ENCODE measurements at places on chromosomes 4 and X. TPM values are rescaled to one million over a fixed set of nuclear protein-coding genes. Genes with fewer than 3 reads are reported as not detected.

DNA sequence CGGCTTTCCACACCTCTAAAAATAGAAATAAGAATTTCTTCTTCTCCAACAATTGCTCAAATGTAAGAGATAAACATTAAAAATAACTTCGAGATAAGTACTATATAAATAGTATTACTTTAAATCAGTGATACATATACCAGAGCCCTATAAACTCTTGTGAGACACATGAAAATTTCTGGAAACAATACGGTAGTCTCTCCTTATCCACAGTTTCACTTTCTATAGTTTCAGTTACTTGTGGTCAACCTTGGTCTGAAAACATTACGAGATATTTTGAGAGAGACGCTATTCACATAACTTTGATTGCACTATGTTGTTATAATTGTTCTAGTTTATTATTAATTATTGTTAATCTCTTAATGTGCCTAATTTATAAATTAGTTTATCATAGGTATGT, 101.5 kb upstream of the CXXC4 start:
- DNase-seq: no peak

- DNase-seq: no peak
Observed at GRCh38 chrX:72304877-72305276, 837 bp downstream of the CITED1 start.

DNA sequence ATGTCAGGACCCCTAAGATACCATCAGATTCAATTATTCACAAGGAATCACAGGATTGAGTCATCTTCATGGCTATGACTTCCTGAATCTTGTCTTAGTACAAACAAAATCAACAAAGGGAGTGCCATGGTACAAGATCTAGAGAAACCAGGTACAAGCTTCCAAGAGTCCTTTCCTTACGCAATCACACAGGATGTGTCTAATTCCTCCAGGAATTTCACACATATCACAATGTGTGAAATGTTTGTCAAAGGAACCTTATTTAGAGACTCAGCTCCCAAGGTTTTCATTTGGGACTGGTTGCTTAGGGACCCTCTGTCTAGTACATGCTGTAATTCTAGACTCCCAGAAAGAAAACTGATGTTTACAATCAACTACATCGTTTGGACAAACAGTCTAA, 83.0 kb downstream of the MAB21L2 start:
- DNase-seq: no peak

DNA sequence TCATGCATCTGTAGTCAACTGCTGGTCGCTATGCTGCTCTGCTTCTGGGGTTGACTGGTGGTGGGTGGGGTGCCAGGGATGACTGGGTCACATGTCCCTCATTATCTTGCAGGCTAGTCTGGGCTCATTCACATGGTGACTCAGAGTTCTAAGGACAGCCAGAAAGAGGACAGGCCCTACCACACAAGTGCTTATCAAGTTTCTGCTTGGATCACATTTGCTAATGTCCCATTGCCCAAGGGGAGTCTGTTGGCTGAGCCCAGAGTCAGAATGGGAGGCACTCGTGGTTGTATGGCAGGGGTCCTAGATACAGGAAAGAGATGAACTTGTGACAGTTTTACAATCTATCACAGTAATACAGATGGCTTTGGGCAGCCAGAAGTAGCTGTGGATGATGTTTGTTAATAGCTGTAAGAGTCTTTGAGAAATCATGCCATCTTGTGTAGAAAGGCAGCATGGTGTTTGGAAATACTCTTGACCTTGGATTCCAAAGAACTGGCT, 221.3 kb downstream of the GPAT3 start:
- DNase-seq: no peak

- DNase-seq: no peak
Observed at GRCh38 chrX:41055740-41056139, 29.5 kb upstream of the USP9X start.

DNA sequence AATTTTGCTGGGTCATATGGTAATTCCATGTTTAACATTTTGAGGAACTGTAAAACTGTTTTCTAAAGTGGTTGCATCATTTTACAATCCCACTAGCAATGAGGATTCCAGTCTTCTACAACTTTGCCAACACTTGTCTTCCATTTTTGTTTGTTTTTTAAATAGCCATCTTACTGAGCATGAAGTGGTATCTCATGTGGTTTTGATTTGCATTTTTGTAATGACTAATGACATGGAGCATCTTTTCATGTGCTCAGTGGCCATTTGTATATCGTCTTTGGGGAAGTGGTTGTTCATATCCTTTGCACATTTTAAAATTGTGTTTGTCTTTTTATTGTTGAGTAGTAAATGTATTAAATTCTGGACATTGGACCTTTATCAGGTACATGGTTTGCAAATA, 94.7 kb downstream of the TMEM131L start:
- no peak for DNase-seq

- DNase-seq: no peak
Observed at GRCh38 chr4:76153356-76153755, 5.2 kb upstream of the NUP54 start.

GRCh38 chrX:114964374-114964773, 53.0 kb downstream of the IL13RA2 start:
- no peak for DNase-seq

GRCh38 chrX:136417806-136418205, 69.9 kb upstream of the BRS3 start:
- DNase-seq: no peak

- DNase-seq: no peak
Observed at GRCh38 chrX:44440006-44440405, 96.5 kb upstream of the EFHC2 start.

- no peak for DNase-seq
Observed at GRCh38 chr4:121112530-121112929, 40.2 kb upstream of the NDNF start.

GRCh38 chr4:173380987-173381386, 10.2 kb downstream of the SAP30 start:
- no peak for DNase-seq

GRCh38 chr4:159266981-159267868, 164.3 kb downstream of the RAPGEF2 start:
- peak; percentile 36 for DNase-seq

ARSJ gene
- 5.5 TPM for polyA plus RNA-seq

ATP5ME gene
- polyA plus RNA-seq: 430 TPM

HMX1 gene
- polyA plus RNA-seq: not detected

S100P gene
- polyA plus RNA-seq: 203 TPM

All from urinary bladder (tissue), 4 donors.